CD4-positive, alpha-beta T cell treated with Interleukin-1 beta for 1 hour (primary cell): ENCODE measurements at places on chromosomes 6 and 20.

DNA sequence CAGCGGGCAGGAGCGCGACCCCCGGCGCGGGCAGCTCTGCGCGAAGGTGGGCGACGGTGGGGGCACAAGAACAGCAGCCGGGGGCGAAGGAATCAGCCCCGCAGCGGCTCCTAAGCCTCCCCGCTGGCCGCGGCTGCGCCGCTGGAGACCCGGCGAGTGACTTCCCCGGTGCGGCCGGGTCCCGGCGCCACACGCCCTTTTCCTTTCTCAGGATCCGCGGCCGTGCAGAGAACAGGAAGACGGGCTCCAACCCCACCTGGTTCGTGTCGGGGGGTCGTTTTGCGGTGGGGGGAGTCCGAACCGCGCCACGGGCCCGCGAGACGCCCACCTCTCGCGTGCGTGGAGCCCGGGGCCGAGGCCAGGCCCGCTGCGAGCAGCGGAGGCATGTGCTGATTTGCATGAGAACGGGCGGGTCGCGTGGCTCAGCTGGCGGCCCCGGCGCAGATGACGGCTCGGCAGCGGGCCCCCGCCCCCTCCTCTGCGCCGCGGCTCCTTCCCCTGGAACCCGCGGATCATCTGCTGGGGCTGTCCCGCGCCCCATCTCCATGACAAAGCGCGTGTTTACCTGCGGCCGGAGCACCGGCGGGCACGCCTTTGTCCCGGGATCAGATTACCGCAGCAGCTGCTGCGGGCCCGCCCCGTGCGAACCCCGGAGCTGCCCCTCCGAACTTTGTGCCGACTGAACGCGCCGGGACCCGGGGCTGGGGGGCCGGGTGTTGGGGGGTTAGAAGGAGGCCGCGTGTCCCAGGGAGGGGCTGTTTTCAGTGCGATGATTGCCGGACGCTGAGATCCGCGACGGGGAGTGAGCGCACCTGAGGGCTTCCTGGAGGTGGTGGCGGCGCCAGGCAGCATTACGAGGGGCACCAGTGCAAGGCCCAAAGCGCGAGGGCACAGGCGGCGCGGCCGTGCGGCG is 4.9 kb upstream of the DLL1 start:
- DNase-seq: peak; percentile 58

GRCh38 chr6:22146931-22147701 is 149.7 kb downstream of the PRL start:
- DNase-seq: peak; percentile 1

DNA sequence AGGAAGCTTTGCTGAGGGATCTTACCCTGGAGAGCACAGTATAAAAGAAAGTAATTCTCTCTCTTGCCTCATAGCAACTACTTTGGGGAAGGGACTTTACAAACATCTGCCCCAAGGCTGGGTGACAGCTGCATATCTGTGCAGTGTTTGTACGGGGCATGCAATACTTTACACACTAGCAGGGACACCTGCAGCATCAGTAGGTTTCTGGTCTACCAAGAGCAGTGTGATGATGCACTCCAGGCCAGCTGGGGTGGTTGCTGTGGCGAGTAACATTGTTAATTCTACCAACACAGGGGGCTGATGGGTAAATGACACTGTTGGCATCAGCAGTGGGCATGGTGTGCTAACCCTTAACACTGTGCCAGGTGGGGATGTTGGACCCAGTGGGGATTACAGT is 48.0 kb downstream of the ADTRP start:
- no peak for DNase-seq

DNA sequence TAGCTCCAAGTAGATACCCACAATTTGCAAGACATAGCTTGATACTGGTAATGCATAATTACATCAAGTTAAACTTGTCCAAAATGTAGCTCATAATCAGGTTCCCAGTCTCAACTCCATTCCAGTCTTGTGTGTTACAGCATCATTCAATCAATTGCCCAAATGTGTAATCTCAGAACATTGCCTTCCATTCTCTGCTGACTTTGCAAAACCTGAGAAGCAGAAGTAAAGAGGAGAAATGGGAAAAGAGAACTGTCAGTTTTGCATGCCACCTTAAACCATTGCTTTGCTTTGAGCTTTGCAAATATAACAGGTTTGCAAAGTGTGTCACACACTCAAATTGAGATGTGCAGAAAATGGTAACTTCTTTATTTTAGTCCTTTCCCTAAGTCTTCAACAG is 40.3 kb upstream of the CNKSR3 start:
- DNase-seq: no peak

DNA sequence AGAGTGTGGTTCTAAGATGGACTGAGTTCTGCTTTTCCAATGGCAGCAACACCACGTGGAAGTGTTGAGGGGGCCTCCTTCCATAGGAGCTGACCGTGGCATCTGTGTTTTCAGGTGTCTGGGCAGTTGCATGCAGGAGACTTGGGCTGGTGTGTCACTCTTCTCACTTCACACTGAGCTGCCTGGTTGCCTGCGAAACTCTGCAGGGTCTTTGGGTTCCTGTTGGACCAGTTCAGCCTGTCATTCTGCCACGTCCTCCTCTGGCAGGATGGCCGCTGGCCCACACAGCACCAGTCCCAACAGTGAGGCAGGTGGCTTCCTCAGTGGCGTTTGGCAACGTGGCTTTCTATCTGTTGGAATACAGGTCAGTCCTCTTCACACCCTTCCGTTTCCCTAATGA is 16.1 kb upstream of the UNC93A start:
- no peak for DNase-seq

- no peak for DNase-seq
Measured at GRCh38 chr6:48904809-48905208, 558.2 kb downstream of the MMUT start.

GRCh38 chr20:1323256-1323655 is 5.7 kb downstream of the SDCBP2 start:
- no peak for DNase-seq

- DNase-seq: no peak
Measured at GRCh38 chr6:10350720-10351119, 64.2 kb downstream of the TFAP2A start.
